Stimulated activated CD4-positive, alpha-beta T cell treated with anti-CD3 and anti-CD28 coated beads, TNF-alpha, amount 100 ng/mL, for 24 hours (primary cell): ENCODE measurements at places on chromosomes 7 and 10.
A peak's percentile ranks its signal among the peaks of the same experiment; 100 is the strongest.

DNA sequence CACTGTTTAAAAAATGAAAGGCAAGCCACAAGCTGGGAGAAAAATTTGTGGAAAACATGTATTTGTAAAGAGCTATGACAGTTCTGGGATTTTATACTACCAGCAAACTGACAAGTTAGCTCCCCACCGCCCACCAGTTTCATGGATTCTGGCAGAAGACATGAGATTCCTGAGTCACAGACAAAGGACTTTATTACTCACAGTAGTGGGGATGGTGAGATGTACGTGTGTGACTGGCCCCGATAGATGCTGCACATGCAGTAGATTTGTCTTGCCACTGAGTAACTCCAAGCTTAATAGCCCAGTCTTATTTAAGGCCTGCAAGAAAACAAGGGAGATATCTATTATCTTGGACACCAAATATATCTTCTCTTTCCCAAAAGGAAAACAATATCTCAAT, 281.7 kb downstream of the AHR start:
- no peak for DNase-seq

GRCh38 chr7:151920488-151920887, 35.8 kb upstream of the GALNTL5 start:
- DNase-seq = no peak

DNA sequence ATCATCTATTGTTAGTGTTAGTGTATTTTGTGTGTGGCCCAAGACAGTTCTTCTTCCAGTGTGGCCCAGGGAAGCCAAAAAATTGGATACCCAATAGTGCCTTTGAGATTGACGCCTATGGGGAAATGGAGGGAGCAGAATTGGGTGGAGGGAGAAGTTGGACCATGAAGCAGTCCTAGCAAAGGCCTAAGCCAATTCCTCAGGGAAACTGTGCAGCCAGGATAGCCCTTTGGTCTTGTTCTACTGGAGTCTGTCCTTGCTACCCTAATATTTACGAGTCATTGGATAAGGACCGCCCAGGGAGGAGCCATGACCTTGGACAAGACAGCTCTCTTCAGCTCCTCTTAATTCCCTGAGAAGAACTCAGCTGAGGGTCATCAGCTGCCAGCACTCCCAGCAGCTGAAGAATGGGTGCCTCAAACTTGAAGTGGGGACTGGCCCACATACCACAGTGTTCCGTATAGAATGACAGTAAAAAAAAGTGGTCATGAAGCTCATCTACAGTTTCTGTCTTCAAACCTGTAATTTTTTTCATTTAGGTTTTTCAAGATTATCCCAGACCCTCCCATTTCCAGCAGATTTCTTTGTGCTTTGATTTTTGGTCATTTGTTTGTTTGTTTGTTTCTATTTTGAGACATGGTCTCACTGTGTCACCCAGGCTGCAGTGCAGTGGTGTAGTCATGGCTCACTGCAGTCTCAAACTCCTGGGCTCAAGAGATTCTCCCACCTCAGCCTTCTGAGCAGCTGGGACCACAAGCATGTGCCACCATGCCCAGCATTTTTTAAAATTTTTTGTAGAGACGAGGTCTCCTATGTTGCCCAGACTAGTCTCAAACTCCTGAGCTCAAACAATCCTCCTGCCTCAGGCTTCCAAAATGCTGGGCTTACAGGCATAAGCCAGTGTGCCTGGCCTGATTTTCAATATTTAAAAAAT, 81.2 kb downstream of the C1GALT1 start:
- no peak for DNase-seq

- DNase-seq = no peak
These were observed 230.3 kb upstream of the MDFIC start for GRCh38 chr7:114691605-114692004.

GRCh38 chr7:151146761-151147160, 20.7 kb downstream of the GBX1 start:
- no peak for DNase-seq

GRCh38 chr10:113872139-113873030, 17.9 kb downstream of the NHLRC2 start:
- DNase-seq = no peak

- no peak for DNase-seq
These were observed 286.6 kb downstream of the ANKRD7 start for GRCh38 chr7:118511146-118511545.

DNA sequence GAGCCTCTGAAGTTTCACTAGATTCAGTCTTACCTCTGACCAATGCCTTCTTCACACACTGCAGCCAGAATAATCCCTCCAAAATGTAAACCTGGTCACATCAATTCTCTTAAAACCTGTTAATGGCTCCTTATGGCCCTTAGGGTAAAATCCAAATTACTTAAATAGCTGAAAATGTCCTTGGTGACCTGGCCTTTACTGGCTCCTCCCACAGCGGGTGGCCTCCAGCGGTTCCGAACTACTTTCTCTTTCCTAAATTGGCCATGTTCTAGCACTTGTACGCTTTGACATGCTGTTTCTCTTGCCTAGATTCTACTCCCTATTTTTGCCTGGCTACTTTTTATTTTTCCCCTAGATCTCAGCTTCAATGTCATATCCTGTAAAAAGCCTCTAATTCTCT, 36.1 kb downstream of the AGK start:
- DNase-seq = no peak

DNA sequence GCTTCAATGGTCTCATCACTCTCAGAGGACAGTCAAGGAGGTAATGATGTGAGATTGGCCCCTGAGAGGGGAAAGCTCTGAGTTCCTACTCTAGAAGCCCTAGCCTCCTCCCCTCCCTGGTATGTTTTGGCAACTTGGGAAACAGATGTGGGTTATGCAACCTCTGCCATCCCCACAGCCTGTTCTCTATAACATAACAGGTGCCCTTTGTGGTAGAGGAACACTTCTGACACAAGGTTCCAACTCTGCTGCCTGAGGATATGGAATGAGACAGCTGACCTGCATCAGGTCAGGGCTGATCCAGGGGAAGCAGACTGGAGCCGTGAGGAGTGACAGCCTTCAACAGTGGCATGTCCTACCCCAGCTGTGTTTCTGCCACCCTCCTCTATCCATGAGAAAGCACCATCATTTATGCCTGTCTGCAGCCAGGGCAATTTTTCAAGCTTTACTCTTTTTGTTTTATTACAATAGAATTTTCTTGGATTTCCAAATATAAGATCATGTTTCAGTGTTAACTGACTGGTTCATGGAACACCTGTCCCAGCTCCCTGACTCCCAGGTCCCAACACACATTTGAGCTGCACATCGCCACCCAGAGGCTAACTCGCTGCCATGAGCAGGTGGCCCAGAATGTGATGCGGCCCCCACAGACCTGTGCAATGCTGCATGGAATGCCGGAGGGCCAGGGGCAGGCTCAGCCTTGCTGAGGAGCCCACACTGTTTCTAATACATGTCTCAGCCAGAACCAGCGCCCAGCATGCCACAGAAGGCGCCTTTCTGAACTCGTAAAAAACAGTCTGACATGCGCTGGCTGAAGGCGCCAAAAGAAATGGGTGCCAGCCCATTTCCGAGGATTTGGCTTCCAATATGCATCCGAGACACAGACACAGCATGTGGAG, 124.8 kb upstream of the CHST15 start:
- no peak for DNase-seq

GRCh38 chr10:22246680-22247391, 29.0 kb upstream of the EBLN1 start:
- DNase-seq = peak; percentile 13

- DNase-seq = no peak
These were observed 180.6 kb upstream of the AGR3 start for GRCh38 chr7:17062151-17063044.

GRCh38 chr10:77633376-77633775, 4.2 kb downstream of the KCNMA1 start:
- no peak for DNase-seq

- no peak for DNase-seq
These were observed 237.7 kb upstream of the PRKCQ start for GRCh38 chr10:6817770-6818169.

GRCh38 chr7:73831834-73832651, 1.2 kb downstream of the CLDN4 start:
- DNase-seq = no peak

GRCh38 chr10:35993591-35994515, 351.8 kb upstream of the FZD8 start:
- DNase-seq = no peak

DNA sequence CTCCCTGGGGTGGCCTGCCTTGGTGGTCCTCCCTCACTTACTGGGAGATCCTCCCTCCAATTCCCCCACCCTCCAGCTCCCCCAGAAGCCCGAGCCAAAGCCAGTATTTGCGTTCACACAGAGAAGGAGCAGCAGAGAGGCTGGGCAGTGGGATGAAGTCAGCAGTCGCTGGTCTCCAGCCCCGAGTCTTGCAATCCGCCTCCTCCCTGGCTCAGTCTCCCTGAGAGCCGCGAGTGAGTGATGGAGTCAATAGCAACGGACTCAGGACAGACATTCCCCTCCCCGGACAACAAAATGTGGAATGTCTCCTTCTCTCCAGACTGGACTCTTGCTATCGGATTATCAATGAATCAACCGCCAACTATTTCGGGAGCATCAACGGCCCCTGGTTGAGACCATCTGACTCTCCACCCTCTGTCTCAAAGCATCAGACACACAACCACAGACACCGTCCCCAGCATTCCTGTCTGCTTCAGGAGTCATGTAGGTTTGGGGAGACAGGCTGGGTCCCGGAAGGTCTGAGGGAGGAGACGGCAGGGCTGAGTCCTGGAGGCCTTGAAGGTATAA, 178.4 kb downstream of the SH3PXD2A start:
- no peak for DNase-seq

GRCh38 chr10:70122742-70123141, 9.9 kb downstream of the AIFM2 start:
- DNase-seq = no peak

GRCh38 chr10:60414877-60415585, 25.4 kb upstream of the ANK3 start:
- no peak for DNase-seq

- DNase-seq = no peak
These were observed 126.0 kb downstream of the SGMS1 start for GRCh38 chr10:50497758-50498157.

- no peak for DNase-seq
These were observed 533.0 kb upstream of the GALNT17 start for GRCh38 chr7:70598976-70599375.

GRCh38 chr7:154837622-154838021, 165.3 kb downstream of the PAXIP1 start:
- DNase-seq = no peak

DNA sequence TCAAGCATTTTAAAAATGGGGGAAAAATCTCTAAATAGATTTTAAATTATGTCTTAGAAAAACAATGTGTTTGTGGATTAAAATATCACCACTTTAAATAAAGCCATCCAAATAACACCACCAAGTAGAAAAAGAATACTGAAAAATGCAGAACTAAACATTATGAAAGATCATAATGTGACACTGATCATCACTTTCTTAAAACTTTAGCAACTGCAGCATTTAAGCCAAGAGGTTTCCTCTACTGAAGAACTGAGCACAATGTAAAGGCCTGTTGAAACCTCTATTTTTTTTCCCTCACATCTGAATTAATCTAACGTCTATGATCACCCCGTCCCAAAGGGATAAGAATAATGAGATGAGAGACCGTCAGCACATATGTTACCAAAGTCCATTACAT, 18.6 kb downstream of the MINDY3 start:
- no peak for DNase-seq

- no peak for DNase-seq
These were observed 56.8 kb downstream of the SDHAF3 start for GRCh38 chr7:97174303-97174702.

DNA sequence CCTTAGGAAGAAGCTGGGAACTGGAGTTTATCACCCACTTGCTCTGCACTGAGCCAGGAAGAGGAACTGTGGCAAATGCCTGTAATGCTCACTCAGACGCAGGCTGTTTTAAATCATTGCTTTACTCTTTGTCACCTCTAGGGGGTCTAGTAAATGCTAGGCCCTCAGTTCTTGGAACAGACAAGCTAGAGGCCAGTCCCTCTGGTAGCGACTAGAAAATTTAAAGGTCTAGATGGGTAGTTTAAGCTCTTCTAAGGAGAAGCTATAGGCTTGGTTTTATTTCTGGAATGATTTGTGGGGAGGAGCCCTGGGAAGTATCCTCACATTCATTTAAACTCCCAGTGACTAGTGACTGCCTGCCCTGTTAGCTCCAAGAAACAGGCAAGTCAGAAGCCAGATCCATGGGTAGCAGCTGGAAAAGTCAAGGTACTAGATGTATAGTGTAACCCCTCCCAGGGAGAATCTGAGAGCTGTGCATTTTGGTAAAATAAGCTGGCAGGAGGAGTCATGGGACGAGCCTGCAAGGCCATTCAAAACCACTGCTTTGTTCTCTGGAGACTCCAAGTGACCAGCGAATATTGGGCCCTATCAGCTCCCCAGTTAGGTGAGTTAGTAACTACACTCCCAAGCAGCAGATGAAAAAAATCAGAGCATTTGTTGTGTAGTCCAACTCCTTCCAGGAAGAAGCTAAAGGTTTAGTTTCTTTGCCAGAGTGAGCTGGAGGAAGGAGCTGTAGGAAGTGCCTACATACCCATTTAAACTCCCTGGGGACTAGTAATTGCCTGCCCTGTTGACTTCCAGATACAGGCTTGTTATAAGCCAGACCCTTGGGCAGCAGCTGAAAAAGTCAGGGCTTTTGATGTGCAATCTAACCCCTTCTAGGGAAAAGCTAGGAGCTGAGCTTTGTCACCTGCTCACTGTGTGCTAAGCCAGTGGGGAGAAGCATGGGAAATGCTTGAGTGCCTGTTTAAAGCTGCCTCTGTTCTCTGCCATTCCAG, 68.9 kb downstream of the DYNC1I1 start:
- no peak for DNase-seq

DNA sequence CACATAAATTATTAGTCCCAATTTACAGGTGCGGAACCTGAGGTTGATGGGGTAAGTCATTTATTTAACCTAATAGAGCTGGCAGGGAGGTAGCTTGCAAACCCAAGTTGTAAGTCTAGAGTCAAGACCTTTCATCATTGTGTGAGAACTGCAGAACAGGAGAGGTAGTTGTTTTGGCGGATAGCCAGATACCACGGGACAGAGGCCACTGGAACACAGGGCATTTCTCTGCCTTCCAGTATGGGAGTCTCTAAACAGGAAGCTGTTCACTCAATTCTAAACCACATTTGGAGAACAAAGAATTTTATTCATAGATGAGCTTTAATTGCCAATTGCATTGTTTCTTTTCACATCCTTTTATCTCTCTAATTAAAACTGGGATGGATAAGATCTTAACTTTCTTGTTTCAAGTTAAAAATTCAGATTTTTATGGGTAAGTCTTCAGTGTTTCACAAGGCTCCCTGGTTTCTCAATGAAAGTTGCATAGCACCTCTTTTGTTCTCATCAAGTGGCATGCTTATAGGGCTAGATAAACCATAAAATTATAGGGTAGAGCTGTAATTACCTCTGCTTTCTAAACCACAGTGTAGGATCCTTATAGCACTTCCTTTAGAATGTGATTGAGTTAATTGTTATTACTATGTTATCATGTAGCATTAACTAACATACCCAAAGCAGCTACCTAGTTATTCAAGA, 489.0 kb downstream of the GATA3 start:
- DNase-seq = no peak
